NCI-H187 (cell line): ENCODE measurements at places on chromosomes 16 and 17.
A peak's percentile ranks its signal among the peaks of the same experiment; 100 is the strongest.

- no peak for DNase-seq
These were observed 18.9 kb upstream of the MYH10 start for GRCh38 chr17:8649157-8650118.

GRCh38 chr17:32746698-32747097 is 130.2 kb downstream of the MYO1D start:
- no peak for DNase-seq

DNA sequence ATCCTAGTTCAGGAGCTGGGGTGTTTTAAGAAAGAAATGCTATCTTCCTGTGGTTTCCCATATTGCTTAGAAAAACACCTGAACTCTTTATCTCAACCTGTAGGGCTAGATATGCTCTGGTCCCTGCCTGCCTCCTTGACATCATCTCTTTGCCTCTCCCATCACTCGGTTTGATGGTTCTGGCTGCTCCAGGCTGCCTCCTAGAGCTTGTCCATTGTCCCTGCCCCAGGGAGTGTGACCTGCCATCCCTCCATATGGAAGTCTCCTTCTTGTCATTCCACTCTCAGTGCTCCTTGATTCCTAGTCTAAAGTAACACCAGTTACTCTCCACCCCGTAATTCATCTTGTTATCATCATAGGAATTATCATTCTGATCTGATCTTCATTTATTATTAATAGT is 369.0 kb upstream of the EEF2KMT start:
- no peak for DNase-seq

- DNase-seq = no peak
These were observed 790 bp downstream of the CRHR1 start for GRCh38 chr17:45784741-45785479.

DNA sequence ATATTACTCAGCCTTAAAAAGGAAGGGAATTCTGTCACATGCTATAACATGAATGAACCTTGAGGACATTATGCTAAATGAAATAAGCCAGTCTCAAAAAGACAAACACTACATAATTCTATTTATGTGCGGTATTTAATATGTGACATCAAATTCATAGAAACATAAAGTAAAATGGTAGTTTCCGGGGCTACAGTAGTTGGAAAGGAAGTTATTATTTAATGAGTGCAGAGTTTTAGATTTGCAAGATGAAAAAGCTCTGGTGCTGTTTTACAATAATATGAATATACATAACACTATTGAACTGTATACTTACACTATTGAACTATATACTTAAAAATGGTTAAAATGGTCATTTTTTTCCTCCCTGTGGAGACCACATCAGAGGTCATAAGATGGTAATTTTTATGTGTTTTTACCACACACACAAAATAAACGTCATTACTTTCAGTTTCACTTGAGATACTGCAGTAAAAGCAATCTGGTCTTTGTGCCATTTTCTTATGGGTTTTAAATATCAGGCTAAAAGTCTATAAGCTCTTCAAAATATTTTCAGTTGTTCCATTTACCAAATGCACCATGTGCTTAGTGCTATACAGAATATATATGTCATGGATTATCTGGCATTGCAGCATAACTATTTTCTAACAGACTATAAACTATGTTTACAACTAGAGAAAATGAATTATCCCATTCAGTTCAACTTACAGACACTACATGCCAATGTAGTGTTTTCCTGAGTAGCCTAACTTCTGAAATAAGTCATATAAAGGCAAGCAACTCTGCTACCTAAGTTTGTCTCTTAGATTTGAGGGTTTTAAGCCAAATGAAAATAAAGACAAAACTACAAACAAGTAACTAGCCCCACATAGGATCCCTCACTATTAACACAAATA is 90.9 kb downstream of the SPAG9 start:
- DNase-seq = no peak

GRCh38 chr17:32903774-32904673 is 23.9 kb upstream of the TMEM98 start:
- DNase-seq = no peak

DNA sequence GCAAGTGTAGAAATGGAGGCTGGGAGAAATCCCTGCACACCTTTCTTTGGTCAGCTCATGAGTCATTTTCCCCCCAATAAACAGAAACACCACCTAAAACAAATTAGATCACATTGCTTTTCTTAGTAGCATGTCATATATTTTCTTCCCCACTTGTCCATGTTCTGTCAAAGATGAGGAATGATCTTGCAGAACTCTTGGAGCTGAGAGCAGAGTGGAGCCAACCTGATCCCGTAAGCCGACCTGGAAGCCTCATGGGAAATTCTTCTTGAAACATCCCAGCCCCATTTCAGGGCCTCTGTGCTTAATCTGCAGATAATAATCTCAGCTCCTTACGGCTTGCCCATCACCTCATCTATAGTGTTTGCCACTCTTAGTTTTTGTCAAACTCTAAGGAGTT is 284.6 kb upstream of the ELAC2 start:
- no peak for DNase-seq

DNA sequence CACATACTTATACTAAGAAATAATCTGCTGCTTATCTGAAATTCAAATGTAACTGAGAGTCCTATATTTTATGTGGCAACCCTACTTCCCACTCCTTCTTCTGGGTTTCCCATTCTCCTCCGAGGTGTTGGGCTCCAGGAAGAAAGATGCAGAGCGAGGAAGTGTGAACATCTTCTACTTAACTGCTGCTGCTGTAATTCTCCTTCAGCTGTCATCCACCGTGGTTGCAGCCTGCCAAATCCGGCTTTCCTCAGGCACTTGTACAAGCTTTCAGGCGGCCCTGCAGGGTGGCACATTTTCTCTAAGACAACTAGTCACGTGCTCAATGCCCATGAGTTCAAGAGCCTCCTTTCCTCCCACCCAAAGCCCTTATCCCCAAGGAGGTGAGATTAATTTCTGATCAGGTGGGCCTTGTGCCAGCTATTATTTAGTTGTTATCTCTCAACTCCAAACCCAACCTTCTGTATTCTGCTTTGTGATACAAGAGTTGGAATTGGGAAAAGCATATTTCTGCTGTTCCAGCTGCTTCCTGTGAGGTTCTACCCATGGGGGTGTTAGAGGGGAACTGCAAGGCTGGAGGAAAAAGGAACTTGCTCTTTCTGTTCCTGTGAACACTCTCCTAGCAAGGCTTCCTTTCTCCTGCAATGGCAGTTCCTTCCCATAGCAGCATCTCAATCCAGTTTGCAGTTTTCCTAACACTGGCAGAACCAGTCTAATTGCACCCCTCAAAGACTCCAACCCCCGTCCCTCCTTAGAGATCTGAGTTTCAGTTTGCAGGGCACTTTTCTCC is 67.6 kb upstream of the RBBP6 start:
- DNase-seq = no peak

DNA sequence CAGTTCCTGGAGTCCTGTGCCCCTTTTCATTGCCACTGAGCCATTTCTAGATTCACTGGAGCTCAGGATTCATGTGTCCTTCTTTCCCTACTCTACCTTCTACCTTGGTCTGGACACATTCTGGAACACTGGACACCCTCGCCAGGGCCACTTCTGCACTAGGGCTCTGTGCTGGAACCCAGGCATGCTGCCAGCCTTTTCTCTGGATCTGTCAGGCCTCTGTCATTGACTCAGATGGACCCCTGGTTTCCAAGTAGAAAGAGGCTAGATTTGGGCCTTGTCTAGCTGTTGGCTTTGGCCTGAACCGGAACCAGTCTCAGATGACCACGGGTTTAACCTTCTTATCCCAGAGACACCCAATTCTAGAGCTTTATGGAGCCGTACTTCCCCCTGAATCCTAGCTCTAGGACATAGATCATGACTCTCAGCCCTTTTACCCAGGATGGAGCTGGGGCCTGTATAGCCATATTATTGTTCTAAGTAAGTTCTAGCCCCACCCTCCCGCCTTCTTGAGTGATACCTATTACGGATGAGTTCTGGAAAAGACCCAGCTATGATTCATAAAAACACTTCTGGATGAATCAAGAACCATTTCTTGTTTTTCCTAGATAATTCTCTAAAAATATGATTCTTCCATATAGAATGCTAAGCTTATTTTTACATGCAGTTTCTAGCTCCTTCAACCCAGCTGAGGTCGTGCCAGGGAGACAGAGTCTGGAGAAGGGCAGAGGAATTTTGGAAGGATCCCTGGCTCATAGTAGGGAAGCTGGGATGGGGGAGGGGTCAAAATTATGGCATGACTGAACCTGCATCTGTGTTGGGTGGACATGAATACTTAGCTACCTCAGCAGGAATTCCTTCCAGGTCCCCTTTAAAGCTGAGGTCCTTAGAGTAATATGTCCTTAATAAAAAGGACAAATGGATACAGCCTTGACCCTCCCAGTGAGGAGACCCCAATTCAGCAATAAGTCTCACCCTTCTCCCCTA is 1.1 kb upstream of the CHRNB1 start:
- DNase-seq = no peak

- DNase-seq = no peak
These were observed 92.4 kb downstream of the BRIP1 start for GRCh38 chr17:61770752-61771533.

DNA sequence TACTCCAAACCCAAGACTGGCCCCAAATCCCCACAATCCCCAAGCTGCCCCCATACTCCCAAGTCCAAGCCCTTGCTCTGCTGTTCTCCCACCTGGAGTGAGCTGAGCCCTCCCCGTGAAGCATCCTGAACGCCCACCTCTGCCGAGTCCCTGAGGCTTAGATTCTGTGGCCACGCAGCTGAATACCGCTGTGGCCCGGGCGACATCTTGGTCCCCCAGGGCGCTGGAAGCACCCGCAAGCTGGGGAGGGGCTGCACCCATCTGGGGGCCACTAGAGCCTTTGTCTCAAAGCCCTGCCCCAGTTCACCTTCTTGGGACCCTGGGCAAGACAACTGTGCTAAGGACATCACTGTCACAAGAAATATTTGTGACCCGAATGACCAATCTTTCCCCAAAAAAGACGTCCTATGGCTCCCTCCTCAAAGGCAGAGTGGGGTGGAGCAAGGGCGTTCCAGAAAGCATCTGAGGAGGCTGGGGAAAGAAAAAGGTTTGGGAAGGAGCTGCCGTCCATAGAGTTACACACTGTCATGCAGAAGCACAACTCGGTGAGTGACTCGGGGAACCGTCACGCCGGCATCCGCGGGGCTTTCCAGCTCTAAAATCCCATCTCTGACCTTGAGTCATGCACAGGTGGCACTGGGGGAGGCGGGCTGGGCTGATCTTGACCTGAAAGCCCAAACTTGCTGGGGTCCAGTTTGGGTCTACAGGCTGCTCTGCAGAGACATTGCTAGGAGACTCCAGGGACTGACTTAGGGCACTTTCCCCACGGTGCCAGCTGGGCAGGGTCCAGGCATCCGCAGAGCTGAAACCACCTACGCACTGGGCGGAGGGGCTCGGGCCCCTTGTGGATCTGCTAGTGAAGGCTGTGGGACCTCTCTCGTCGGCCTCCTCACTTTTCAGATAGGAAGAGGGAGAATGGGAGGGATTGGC is 6.6 kb downstream of the PTX4 start:
- DNase-seq = no peak

GRCh38 chr17:74087002-74087585 is 116.4 kb upstream of the RPL38 start:
- DNase-seq = no peak

DNA sequence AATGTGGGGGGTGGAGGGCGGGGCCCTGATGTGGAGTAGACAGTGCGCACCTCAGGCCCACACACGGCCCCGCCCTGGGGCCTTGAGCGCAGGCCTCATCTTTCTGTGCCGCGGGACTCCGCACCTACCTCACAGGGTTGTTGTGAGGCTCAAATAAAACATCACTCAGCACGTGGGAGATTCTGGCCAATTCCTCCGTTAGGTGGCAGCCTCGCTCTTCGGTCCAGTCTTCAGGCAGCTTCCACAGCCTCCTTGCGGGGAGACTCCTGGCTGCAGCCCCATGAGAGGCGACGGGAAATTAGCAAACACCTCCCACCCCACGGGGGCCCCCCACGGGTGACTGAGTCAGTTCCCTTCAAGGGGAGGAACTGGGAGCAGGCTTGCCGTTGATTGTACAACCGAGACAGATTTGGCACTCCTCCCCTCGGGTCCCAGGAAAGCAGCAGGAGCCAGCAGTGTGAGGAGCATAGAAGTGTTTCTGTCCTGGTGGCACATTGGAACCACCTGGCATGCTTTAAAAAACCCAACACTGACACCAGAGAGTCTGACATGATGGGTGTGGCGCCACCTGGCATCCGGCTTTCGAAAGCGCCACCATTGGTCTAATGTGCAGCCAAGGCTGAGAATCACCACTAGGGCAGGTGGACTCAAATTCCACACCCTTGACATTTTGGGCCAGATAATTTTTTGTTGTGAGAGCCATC is 7.6 kb downstream of the MRM1 start:
- DNase-seq = peak; percentile 34
